GM12891 (cell line): ENCODE measurements at places on chromosomes 11 and 22.

- no peak for DNase-seq
Measured at GRCh38 chr22:47796128-47796908, 1033.9 kb downstream of the TBC1D22A start.

DNA sequence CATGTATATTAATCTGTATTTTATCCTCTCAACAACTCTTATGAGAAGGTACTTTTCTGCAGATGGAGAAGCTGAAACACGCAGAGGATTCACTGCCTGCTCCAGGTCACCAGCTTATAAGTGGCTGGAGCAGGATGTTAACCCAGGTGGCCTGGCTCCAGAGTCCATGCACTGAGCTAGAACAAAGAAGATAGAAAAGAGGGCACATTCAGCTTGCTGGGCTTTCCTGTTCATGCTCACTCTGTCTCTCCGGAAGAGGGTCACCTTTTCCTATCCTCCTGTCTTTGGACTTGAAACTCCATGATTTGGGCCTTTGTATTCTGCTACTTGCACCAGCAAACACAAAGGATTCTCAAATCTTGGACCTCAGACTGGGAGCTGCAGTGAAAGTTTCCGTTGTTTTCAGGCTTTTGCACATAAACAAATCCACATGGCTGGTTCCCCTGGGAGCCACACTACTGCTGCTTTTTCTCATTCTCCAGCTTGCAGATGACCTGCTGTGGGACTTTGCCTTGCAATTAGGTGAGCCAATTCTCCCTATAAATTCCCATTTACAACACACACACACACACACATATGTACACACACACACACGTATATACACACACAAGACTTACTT lies 117.3 kb upstream of the GRK3 start:
- no peak for DNase-seq

DNA sequence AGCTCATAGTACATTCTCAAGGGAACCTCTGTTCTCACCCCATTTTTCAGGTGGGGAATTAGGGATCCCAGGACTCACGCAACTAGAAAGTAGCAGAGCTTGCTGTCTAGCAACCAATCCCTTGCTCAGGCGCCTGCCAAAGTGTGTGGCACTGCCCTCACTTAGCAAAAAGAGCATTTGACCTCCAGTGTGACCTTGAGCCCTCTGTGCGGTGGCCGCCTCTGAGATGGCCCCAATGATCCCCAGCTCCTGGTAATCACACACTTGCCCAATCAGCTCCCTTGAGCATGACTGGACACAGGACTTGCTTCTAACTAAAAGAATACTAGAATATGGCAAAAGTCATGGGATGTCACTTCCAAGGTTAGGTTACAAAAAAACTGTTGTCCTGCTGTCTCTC lies 2.6 kb upstream of the LGALS2 start:
- no peak for DNase-seq

DNA sequence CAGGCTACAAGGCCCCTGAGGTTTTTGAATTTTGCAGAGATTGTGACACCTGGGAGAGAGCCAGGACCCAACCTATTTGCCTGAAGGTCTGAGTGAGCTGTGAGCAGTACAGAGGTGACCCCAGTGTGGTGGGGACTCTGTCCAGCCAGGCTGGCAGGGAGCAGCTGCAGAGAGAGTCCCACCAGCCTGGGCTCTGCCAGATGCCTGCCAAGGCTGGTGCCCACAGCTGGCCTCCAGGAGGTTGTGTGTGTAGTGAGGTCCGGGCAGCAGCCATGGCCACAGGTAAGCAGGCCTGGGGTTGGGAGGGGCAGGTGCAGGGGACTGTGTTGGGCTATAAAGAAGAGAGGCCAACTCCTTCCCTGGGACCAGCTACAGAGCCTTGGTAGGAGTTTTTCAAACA lies 144.8 kb downstream of the CRYBB2 start:
- DNase-seq = no peak

DNA sequence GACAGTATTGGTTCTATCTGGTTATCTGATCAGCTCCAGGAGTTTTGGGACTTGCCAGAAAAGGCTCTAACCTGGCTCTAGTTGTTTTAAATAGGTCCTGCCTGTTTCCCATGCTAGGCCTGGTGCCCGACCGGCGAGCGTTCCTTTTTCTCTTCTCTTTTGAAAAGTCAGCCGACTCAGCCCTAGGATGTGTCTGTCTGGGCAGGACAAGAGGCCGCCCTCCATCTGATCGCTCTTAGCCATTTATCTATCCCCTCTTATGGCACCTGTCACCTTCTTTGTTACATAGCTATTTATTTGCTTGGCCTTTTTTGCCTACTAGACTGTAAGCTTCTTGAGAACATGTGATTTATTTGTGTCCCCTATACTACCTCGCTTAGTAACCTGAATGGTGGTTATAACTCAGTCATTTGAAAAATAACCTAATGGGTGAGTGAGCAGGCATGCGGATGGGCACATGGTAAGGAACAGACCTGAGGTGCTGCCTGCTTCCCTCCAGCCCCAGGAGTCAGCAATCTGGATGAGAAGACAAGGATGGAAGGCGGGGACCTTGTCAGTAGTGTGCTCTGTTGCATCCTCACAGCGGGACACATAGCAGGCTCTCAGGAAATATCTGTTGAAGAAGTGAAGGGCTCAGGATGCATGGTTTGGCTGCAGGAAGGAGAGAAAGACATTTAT lies 108.4 kb downstream of the ZBTB16 start:
- no peak for DNase-seq

GRCh38 chr11:2523821-2524391 lies 79.1 kb downstream of the KCNQ1 start:
- DNase-seq = peak; percentile 17

GRCh38 chr11:86369668-86370067 lies 5.0 kb upstream of the CCDC81 start:
- DNase-seq = no peak

GRCh38 chr11:83702796-83703195 lies 416.6 kb upstream of the CCDC90B start:
- no peak for DNase-seq

DNA sequence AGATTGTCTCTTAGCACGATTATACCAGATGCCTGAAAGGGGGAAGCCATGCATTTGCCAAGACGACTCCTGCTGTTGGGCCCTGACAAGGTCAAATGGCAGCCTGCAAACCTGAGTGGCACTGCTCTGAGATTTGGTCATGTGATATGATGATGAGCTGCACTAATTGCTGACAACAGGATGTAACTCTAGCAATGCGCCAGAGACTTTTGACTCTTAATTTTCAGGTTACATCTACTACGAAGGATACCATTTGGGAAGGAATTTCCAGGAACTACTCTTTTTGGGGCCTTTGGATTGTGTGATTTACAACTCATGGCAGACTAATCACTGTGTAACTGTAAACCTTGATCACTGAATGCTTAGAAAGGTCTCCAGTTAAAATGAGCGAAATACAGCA lies 13.1 kb downstream of the TREH start:
- DNase-seq = no peak

DNA sequence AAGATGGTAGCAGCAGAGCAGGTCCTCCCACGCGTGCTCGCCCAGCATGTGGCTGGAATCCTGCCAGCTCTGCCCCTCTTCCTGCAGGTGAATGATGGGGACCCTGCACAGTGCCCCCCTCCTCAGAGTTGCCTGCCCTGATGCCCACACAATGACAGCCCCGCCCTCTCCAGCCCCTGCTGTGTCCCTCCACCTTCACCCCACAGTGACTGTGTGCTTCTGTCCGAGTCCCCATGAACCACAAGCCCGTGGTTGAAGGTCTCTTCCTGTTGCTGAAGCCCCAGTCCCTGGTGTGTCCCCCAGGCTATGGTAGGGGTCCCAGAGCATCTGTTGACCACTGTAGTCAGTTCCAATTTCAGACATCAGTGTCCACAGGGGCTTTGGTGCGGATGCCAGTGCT lies 71.0 kb downstream of the BRD1 start:
- DNase-seq = no peak

GRCh38 chr11:128343870-128344269 lies 243.5 kb downstream of the ETS1 start:
- no peak for DNase-seq

DNA sequence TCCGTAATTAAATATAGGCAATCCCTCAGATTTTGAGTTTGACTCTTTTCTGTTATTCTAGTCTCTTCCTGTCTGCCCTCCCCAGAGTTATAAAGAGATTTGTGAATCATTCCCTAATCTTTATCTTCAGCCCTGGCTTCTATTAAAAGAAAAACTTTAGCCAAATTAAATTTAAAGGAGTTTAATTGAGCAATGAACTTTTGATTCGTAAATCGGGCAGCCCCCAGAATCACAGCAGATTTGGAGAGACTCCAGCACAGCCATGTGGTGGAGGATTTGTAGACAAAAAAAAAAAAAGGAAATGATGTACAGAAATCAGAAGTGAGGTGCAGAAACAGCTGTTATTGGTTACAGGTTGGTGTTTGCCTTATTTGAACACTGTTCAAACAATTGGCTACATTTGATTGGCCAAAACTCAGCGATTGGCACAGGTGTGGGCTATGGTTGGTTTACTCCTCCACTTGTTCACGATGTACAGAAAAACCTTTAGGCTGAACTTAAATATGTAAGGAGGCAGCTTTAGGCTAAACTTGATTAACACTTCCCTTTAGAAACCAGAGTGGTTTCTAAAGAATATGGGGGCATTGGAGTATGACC lies 2.3 kb upstream of the ALKBH8 start:
- no peak for DNase-seq

- DNase-seq = no peak
Measured at GRCh38 chr11:65701686-65702085, 10.4 kb upstream of the KAT5 start.

DNA sequence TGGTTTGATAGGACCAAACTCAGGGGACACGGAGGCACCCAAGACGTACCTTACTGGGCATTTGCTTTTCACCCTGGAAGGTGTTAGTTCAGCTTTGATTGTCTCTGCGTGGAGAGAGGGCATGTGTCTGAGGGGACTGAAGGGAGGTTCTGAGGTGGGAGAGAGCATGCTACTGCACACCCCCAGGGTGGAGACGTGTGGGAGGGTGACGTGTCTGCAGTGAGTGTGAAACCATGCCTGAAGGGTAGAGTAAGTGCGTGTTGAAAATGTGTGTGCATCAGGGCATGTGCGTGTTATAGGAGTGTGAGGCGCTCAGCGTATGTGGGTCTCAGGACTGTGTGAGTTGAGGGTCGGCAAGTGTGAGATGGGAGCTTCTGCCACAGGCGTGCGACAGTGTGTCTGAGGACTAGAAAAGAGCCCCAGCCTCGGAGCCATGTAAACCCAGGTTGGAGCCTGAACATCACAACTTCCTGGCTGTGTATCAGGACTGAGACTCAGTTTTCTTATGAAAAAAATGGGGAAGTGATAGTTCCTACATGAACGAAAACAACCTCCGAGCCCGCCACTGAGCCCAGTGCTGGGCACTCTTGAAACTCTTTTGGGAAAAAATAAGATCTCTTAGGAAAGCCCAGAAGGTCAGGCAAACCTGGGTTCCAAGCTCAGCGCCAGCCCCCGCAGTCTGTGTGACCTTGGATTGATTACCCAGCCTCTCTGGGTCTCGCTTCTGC lies 11.8 kb upstream of the KCNJ11 start:
- peak; percentile 43 for DNase-seq

GRCh38 chr11:126411971-126412381 lies 56.5 kb downstream of the ST3GAL4 start:
- DNase-seq = no peak

GRCh38 chr22:37337204-37337943 lies 55.1 kb downstream of the CYTH4 start:
- DNase-seq = no peak

GRCh38 chr11:113023228-113023627 lies 62.0 kb downstream of the NCAM1 start:
- no peak for DNase-seq

GRCh38 chr11:120578596-120579154 lies 67.1 kb downstream of the GRIK4 start:
- no peak for DNase-seq

DNA sequence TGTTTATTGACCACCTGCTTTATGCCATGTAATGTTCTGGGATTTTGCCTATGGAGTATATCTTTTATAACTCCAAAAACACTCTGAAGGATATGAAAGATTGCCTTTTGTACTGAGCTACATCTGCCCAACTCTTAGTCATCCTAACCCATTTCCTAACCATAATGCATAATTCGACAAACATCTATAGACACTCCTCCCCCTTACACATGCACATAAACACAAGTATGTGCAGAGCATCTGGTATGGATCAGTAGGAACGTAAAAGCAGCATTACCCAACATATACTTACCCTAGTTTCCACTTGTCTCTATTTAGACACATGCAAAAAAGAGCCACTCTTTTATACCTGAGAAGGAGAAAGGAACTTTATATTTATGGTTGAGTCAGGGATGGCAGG lies 272.8 kb downstream of the FAM76B start:
- DNase-seq = no peak

- DNase-seq = no peak
Measured at GRCh38 chr11:10622108-10622507, 53.6 kb upstream of the LYVE1 start.

- no peak for DNase-seq
Measured at GRCh38 chr11:4658629-4659445, 15.1 kb downstream of the OR51E1 start.

DNA sequence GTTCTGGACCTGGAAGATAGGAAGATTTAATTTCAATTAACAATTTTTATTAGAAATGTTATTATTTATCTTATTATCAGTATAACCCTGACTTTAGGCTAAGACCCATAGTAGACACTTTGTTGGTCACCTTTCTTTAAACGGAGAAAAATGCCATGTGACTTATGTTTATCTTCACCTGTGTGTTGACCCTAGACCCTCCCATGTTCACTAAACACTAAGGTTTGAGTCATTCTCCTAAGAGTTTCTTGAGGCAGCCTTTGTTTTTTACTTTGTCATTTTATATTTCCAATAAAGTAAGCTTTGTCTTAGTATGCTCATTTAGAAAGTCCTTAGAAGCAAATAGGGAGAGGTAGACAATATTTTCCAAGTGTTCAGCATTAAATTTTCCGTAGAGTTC lies 771.7 kb downstream of the METTL15 start:
- no peak for DNase-seq

DNA sequence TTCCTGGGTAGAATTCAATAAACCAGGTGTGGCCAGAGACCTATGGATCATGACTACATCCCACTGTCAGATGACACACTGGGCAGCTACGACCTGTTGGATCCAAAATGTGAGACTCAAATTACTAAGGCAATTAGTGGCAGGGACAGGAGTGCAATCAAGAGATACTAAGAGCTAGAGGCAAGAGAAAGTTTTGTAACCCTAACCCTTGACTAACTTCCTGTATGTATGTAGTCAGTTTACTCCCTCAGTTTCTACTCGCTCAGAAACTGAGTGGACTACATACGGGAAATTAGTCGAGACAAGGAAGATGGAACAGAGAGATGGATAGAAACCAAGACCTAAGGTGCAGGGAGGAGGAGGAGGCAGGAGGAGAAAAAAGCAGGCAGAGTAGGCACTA lies 2.7 kb downstream of the CYB5R2 start:
- DNase-seq = no peak

DNA sequence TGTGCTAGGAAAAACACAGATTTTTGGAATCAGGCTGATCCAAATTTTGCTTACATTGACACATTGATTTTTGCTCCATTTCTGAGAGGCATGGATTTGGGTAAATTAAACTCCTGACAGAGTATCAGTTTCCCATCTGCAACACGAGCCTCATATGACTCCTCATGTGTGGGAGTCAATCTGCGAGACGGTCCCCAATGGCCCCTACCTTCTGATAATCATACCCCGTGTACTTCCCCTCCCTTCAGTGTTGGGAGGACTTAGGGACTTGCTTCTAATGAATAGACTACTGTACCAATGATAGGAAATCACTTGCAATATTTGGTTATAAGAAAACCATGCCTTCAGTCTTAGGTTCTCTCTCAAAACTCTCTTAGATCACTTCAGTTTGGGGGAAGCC lies 302.7 kb downstream of the ETS1 start:
- no peak for DNase-seq

GRCh38 chr11:5178046-5178837 lies 22.2 kb downstream of the OR51V1 start:
- no peak for DNase-seq
